ENCODE measurements at places on chromosomes 6 and 20.

DNA sequence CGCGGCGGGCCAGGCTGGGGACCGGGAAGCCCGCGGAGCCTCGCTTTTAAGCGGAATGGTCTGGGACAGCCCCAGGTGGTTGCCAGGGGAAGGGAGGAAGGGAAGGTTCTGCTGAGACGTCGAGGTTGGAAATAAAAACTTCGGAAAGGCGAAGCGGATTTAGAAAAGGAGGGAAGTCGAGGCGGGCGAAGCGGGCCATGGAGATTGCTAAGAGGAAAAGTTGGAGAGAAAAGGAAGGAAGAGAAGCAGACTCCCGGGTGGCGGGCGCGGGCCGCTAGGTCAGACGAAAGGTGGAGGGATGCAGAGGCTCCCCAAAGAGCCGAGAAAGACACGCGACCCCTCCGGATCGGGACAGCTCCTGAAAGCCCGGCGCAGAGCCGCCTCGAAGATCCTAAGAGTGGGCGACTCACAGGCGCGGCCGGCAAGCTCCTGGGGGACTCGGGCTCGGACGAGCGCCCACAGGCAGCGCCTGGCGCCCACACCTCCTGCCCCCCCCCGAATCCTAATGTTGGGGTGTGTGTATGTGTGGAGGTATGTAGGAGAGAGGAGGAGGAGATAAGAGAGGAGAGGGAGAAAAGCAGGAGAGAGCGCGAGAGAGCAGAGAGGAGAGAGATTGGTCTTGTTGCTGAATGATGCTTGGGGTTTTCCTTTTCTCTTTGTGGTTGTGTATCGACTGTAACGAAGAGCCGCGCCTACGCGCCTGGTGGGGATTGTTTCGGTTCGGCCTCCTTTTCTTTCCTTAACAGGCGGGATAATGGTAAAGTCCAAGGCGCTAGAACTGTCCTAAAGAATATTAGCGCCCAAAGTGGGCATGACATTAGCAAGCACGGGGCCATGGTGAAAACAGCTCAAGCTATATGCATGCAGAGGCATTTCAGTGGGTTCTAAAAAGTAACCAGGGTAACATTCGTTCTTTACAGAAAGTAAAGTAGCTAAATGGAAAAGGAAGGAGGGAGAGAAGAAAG is 1.5 kb downstream of the TFAP2B start:
- DNase-seq, result no peak

- DNase-seq, result no peak
Observed at GRCh38 chr20:37729909-37730308, 36.1 kb downstream of the CTNNBL1 start.

DNA sequence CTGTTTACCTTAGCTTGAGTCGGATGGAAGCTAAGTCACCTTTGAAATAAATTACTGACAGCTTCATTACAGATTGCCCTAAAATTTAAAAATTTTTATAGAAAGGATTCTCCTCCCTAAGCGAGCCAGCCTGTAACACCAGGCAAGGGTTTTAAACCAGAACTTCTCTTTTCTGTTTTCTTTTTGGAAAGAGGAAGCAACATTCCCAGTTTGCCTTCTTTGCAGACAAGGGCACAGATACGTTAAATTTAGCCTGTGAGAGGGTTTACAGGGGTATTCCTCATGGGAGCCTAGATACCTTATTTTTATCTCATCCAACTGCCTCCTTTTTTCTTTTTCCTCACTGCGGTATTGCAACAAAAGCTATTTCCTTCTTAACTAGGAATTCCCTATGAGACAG is 45.0 kb downstream of the GNAS start:
- peak; percentile 38 for DNase-seq

DNA sequence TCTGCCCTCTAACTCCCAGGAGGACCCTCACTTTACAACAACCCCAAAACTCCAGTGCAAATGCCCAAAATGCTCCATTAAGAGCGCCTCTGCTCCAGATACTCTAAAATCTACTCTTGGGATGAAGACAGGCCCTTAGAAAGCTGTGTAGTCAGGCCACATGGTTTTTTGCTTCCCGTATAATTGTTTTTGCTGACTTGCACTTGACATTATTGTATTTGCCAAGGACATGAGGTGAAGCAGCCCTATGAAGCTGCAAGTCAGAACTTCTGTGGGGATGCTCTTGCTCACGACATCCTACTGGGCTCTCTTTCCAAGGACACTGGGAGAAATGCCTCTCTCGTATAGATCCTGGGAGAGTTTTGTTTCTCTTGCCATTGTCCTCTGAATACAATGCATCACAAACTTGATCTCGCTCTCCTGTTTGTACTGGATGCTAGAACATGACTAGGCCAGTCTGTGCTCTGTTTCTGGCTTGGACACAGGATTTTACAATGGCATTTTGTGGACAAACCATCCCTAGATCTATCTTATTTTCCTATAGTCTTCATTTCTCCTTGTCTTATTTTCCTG is 177.2 kb upstream of the DTNBP1 start:
- peak; percentile 18 for DNase-seq

DNA sequence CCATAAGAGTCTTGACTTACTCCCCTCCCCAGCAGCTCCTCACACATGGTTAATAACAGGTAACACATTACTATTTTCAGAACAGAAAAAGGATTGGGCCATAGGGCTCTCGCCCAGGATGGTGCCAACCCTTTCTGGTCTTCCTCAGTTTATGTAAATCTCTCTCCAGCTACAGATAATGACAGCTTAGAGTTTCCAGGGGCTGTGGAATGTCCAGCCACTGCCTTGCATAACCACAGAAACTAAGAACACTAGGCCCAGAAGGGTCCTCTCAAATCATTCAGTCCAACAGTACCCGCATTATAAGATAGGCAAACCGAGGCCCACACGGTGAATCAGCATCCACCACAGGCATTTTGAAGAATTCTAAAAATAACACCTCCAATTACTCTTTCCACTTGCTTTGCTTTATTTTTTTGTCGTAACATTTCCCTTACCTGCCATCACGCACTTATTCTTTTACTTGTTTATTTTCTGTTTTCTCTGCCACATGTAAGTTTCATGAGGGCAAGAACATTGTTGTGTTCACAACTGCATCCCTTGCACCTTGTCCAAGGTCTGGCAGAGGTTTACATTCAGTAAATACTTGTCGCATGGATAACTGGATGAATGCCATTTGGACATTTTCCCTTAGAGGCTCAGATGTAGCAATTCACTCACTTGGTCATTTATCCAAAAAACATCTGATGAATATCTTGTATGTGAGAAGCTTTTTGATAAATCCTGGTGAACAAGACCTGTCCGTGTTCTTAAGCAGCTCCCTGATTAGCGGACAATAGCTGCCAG is 6.4 kb upstream of the SDC4 start:
- DNase-seq, result no peak

GRCh38 chr6:5082487-5083306 is 2.4 kb upstream of the PPP1R3G start:
- no peak for DNase-seq

DNA sequence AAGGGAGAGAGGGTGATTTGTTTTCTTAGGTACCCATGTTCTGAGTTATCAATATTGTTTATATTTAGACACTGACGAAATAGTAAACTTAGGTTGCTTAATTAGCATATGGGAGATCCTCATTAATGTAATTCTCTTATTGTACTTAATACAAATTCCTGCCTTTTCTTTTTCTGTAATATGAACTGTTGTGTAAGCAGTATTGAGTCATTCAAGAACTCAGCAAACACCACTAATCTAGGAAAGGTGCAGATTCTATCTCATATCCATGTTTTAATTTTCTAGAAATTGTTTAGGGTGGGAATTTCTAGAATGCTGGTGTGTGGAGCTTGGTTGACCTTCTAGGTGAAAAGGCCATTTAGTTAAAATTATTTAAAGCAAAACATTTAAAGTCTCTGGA is 216.0 kb downstream of the ZFAND3 start:
- DNase-seq, result no peak

DNA sequence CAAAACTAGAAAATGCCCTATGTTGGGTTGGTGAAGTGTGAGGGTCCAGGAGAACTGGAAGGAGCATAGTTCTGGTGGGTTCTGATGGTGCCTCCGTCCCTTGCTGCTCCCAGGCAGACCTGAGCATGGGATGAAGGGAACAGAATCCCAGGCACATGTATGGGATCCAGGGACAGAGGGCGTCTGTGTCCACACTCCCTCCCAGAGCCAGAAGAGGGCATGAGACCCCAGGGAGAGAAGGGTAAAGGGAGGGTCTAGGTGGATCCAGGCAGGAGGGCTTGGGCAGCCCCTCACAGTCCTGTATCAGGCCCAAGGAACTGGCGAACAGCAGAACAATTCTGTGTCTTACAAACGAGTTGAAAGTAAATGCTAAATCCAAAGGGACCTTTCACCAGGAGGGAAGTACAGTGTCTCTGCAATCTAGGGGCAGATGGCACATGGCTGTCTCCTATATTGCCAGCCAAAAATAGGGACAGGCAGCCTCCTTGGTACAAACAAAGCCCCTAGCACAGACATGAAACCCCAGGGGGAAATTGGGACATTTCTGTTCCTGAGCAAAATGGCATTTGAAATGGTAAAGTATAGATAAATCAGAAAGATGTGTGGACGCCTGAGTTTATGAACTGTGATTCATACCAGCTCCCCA is 2.5 kb upstream of the BPIFA1 start:
- DNase-seq, result no peak

GRCh38 chr6:143878272-143878760 is 14.0 kb downstream of the ZC2HC1B start:
- DNase-seq, result no peak

- DNase-seq, result no peak
Observed at GRCh38 chr6:22783931-22784330, 214.6 kb downstream of the HDGFL1 start.

DNA sequence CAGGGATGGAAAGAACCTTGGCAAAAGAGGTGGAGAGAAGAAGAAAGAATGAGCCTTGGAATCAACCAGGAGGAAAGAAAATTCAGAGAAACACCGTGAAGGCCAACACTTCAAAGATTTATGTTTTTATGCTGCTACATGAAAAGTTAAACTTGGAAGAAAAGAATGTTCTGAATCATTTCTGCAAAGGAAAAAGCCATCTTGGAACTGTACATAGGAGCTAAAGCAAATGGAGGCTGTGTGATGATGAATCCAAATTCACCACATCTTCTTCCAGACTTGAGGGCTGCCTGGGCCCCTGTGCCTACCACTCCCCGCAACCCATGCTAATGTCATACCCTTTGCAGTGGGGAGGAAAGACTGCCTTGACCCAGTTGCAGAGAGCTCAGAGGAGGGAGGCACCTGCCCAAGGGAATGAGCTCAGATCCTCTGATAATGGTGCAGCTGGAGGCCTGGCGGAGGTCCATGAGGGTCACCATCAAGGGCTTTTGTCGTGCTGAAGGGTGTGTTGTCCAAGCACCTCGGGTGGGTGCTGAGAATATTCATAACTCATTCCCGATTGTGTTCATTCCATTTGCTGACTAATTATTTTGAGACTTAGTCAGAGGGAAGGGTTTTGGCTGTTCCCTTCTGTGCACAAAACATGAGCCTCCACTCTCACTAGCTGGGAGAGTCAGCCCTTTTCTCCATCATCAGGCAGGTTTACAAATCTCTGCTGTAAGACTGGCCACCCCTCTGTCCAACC is 245.8 kb upstream of the JAG1 start:
- no peak for DNase-seq

- no peak for DNase-seq
Observed at GRCh38 chr20:32395066-32395465, 36.9 kb downstream of the ASXL1 start.

- no peak for DNase-seq
Observed at GRCh38 chr20:31716351-31716750, 6.3 kb downstream of the BCL2L1 start.

DNA sequence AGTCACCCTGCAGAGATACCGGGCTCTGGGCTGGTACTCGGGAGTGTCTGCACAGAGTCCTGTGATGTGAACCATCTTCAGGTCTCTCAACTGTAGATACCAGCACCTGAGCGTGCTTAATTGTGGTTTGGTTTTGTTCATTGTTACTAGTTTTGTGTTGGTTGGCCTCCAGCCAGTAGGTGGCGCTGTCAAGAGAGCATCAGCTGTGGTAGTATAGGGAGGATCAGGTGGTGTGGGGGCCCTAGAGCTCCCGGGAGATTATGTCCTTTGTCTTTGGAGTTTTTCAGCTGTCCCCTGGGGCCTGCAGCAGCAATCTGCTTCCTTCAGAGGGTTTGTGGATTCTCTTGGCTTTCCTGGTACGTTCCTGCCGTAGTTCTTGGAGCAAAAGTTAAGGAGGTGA is 67.9 kb downstream of the CDYL start:
- no peak for DNase-seq

DNA sequence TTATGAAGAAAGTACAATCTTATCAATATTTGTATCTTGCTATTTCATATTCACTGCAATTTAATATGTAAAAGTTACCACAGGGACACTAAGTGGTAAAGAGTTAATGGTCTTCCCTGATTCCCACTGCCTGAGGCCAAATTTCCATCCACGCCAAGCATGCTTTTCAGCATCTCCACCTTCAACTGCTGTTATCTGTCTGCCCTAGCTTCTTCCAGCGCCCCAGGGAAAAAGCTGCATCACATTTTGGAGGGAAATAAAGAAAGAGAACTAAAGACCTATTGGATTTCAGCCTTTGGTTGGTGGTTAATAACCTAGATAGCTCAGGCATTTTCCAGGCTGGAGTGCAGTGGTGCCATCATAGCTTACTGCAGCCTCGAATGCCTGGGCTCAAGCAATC is 61.3 kb upstream of the NKX2-2 start:
- DNase-seq, result no peak

- no peak for DNase-seq
Observed at GRCh38 chr20:8414586-8415274, 282.7 kb downstream of the PLCB1 start.

- no peak for DNase-seq
Observed at GRCh38 chr6:151901009-151901411, 93.5 kb downstream of the ESR1 start.

GRCh38 chr6:154868143-154868594 is 126.9 kb upstream of the TIAM2 start:
- DNase-seq, result peak; percentile 64

GRCh38 chr6:148446681-148447080 is 104.0 kb downstream of the SASH1 start:
- DNase-seq, result no peak

DNA sequence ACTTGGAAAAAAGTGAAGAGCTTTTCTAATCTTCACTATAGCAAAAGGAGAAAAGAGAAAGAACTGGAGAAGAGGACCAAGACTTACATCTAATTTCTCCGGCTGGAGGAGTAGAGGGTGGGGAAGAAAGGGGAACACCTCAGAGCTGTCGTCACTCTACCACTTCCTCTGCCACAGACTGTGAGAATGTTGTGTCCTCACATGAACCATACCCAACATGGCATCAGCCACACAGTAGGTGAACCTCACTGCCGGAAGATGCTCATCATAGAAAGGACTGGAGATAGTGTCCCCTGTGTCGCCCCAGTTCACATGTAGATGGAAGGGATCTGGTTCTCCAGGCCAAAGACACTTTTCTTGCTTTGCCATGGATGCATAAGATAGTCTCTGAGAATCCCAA is 604.4 kb upstream of the NOX3 start:
- no peak for DNase-seq

GRCh38 chr6:31058128-31058894 is 48.0 kb downstream of the MUC22 start:
- peak; percentile 79 for DNase-seq

- no peak for DNase-seq
Observed at GRCh38 chr20:23195636-23196035, 109.5 kb upstream of the CD93 start.

GRCh38 chr6:107691062-107691751 is 132.9 kb downstream of the SCML4 start:
- no peak for DNase-seq

GRCh38 chr6:104617591-104617990 is 242.1 kb downstream of the HACE1 start:
- no peak for DNase-seq
